ENCODE measurements at places on chromosomes 6 and 20.

GRCh38 chr20:40991181-40991889 lies 37.3 kb upstream of the TOP1 start:
- DNase-seq, result no peak

DNA sequence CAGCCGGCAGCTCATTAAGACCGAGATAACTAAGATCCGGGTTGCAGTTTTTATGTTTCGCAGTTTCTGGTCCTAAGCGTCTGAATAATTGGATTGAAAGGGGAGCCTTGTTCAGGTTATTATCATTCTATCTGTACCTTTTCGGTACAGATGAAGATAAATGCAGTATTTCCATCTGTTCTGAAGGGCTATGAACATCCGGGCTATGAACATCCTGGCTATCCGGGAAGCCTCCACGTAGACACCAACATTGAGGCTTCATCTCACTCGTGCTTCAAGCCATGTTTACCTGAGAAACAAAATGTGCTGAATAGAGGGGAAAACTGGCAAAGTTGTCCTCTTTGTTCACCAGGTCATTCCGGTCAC lies 399 bp upstream of the REPS1 start:
- no peak for DNase-seq

- no peak for DNase-seq
These were observed 5.2 kb downstream of the FAXC start for GRCh38 chr6:99344289-99344688.

DNA sequence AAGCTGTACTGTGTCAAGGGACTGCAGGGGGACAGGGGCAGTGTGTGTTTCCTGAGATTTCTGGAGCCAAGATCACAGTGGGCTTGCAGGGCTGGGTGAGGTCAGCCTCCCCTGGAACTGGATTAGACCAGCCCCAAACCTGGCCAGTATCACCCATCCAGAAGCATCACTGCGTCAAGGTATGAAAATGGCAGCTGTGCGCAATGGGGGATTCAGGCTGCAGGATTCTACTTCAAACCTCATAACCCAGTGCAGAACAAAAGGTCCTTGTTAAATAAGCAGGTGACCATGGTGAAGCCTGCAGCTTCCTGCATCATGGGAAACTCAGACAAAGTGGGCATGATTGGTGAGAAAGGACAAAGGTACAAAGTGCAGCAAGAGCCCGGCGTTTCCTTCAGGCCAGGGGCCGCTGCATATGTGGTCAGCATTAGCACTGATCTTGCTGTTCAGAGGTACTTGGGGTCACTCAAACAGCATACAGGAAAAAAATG lies 33.4 kb downstream of the TRAF3IP2 start:
- no peak for DNase-seq

GRCh38 chr20:48523191-48523995 lies 304.4 kb downstream of the PREX1 start:
- DNase-seq, result no peak

DNA sequence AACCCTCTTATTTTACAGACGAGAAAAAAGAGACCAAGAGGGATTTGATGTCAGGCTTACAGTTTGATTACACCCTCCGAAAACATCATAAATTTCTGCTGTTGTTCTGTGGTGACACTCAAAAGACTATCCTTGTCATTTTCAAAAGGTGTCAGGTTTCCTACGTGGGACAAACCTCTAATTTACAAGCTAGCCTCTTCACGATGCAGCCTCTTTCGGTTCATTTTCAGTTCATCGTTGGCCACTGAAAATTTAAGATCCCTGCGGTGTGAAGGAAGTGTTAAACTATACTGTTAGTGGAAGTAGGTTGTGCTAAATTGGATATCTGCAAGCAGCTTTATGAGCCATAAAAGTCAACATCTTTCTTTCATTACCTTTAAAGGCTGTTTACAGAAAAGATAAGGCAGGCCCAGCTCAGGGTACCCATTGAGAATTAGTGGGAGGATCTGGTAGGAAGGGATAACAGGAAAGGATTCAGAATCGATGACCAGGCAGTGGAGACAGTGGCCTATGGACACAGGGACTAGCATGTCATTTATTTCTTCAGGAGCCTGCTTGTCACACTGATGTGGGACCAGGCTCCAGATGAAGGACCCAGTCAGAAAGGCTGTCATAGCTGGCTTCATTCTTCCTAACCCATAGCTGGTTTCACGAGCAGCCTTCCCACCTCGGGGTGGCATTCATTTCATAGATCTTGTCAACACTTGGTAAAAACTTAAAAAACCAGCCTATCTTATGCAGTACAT lies 329.1 kb upstream of the SOX4 start:
- DNase-seq, result no peak

DNA sequence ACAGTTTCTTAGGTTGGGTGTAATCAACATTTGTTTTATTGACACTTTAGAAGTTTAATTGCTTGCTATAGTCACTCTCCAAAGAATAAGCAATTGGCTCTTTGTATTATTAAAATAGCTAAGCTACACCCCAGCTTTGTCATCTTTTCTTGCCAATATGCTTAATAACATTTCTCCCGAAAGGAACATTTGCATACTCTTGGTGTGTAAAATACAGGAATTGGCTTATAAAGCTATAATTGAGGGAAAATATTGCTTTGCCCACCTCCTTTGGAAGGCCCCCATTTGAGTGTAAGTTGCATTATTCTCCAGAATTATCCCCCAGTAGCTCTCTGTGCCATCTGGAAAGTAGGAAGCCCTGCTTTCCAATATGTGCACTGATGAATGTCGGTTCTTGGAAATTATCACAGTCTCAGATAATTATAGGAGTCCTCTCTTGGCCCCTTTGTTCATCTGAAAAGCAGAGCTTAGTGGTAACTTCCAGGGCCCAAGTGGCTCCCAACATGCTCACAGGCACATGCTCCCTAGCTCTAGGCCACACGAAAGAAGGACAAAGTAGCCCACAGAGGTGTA lies 92.4 kb upstream of the B3GAT2 start:
- DNase-seq, result no peak

DNA sequence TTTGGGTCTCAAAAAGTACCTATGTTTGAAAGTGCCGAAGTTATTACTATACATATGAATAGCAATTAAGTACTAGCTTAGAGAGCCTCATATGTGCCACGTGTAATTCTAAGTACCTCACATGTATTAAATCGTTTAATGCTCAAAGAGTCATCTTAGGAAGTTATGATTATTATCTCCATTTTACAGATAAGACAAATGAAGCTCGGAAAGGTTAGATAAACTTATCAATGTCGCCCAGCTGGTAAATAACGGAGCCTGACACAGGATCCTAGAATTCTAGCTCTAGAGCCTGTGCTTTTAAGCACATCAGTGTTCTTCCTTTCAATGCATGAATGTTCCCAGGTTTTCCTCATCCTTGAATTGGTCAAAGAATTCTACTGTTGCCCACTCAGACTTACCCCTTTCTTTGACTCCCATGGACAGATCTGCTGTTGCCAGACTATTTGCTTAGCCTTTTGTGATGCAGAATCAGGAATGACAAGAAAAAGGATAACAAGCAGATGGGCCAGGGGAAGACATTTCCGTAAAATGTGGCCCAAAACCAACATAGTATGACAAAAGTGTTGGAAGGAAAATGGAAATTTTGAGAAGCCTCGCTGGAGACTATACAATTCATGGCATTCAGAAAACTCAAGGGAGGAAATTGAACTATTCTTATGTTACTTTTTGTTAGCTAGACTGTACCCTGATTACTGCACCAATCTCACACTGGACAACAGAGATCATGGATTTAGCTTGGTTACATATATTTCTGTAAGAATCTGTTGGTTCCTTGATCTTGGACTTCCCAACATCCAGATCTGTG lies 237.1 kb upstream of the CITED2 start:
- no peak for DNase-seq

DNA sequence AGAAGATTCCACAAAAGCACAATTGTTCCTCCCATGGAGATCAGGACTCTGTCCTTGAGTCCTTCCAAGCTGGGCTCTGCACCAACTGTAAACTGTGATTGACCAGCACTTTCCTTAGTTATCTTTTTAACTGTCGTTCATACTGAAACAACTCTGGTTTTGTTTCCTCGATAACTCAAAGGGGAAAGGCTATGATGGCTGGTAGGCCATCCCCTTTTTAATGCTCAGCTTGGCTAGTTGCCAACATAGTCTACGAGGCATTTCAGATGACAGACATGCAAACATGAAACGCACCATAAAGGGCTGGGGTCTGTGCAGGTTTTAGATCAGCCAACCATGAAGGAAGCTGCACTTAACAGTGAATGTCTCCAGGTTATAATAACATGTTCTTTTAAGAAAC lies 497.1 kb upstream of the ARID1B start:
- DNase-seq, result no peak

- DNase-seq, result no peak
These were observed 4.4 kb downstream of the ENPP4 start for GRCh38 chr6:46134216-46134615.

GRCh38 chr6:118171852-118172251 lies 264.8 kb downstream of the SLC35F1 start:
- DNase-seq, result no peak

GRCh38 chr6:131060311-131060710 lies 2.7 kb downstream of the EPB41L2 start:
- DNase-seq, result no peak

DNA sequence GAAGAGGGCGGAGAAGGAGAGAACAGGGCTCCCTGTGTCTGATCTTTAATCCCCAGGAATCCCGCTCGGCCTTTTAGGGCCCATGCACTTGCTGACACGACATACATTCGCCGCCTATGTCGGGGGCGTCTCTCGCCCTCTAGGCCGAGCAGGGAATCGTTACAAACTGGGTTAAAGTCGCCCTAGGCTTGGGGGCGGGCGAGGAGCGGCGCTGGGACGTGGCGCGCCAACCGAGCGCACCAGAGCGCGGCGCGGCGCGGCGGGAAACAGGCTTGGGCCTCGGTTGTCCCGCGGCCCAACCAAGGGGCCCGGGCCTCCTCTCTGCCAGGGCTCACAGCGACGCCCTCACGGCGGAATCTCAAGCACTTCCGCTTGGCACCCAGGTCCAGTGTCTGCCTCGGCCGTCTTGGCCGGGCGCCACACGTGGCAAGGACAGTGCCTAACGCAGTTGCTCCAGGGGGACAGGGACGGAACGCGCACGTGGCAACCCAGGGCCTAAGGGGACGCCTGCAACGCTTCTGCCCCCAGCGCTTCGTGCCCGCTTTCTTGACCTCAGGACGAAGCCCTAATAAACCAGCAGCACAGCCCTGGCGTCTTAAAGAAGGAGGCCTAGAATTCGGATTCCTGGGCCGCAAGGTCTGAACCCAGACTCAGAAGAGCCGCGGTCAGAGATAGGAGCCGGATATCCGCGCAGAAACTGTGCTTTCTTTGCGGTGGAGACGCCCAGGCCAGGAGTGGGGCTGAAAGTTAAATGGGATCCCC lies 71.5 kb downstream of the NCR2 start:
- DNase-seq, result no peak

Data from esophagus squamous epithelium (tissue), 5 donors.